ENCODE measurements at places on chromosomes 1 and 21.

- no peak for DNase-seq
These were observed 30.3 kb downstream of the SLX9 start for GRCh38 chr21:44969931-44970755.

DNA sequence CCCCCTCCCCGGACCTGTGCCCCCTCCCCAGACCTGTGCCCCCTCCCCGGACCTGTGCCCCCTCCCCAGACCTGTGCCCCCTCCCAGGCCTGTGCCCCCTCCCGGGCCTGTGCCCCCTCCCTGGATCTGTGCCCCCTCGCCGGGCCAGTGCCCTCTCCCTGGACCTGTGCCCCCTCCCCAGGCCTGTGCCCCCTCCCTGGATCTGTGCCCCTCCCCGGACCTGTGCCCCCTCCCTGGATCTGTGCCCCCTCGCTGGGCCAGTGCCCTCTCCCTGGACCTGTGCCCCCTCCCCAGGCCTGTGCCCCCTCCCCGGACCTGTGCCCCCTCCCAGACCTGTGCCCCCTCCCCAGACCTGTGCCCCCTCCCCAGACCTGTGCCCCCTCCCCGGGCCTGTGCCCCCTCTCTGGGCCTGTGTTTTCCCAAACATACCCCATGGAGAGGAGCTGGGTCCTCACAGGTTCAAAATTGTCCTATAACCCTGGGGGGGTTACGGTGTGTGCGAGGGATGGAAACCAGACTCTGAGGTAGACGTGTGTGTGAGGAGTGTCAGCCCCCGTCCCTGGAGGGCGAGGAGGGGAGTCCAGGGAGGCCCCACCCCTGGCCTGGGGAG lies 47.6 kb upstream of the POFUT2 start:
- no peak for DNase-seq

GRCh38 chr1:111576547-111576946 lies 43.0 kb upstream of the RAP1A start:
- no peak for DNase-seq

DNA sequence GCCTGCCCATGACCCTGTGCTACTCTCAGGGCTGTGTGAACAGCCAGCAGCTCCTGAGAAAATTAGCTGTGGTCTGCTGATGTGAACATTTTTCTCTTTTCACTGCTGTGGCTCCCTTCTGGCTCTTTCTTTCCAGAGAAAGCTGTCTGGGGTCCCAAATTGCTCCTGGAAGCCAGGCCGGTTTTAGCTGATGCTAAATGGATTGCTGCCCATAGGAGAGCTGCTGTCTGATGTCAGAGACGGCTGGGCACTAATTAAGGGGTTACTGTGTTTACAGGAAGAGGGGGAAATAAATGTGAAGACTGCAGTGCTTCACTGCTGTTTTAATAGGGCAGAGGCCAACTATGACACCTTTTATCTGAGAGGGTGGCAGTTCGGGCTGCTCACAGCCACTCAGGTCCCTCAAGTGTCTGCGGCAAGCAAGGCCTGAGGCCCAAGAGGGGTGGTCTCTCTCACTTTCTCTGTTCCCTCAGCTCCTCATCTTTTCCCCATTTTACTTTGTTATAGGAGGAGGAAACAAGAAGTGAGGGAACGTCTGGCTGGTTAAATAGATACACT lies 106.0 kb upstream of the GNG12 start:
- DNase-seq = no peak

DNA sequence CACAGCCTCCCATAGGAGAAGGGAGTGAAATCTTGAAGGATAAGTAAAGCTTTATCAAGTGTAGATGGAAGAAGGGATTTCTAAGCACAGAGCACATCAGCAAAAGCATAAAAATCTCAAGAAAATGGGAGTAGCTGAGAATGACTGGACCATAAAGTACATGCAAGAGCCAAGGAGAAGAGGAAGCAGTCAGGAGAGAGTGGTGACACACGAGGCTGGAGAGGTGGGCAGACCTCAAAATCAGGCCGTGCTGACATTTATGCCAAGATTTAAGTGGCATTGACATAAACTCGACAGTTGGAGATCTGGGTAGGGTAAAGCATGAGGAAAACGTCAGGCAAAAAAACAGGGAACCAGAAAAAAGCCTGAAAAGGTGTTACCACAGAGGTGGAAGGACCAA lies 62.3 kb downstream of the GFI1 start:
- no peak for DNase-seq

DNA sequence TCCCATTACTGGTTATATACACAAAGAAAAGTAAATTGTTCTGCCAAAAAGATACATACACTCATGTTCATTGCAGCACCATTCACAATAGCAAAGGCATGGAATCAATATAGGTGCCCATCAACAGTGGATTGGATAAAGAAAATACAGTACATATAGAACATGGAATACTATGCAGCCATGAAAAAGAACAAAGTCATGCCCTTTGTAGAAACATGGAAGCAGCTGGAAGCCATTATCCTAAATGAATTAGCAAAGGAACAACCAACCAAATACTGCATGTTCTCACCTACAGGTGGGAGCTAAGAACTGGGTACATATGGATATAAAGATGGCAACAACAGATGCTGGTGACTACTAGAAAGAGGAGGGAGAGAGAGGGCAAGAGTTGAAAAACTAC lies 132.6 kb downstream of the PLD5 start:
- DNase-seq = no peak

- DNase-seq = no peak
These were observed 1.4 kb upstream of the CELF3 start for GRCh38 chr1:151718011-151718431.

Measured in activated CD4-positive, alpha-beta T cell treated with anti-CD3 and anti-CD28 coated beads, Interleukin-2, Interleukin-4, amounts not matched to agents 100 ng/mL and 50 ng/mL, durations not matched to agents 16 hours and 8 hours (primary cell).